ENCODE measurements at places on chromosomes 12 and 14.

- no peak for DNase-seq
These were observed 6.9 kb upstream of the COPS7A start for GRCh38 chr12:6716874-6717437.

GRCh38 chr14:105458010-105458409, 16.6 kb upstream of the CRIP2 start:
- DNase-seq, result no peak

- no peak for DNase-seq
These were observed 7.3 kb downstream of the SPRYD3 start for GRCh38 chr12:53071591-53072551.

DNA sequence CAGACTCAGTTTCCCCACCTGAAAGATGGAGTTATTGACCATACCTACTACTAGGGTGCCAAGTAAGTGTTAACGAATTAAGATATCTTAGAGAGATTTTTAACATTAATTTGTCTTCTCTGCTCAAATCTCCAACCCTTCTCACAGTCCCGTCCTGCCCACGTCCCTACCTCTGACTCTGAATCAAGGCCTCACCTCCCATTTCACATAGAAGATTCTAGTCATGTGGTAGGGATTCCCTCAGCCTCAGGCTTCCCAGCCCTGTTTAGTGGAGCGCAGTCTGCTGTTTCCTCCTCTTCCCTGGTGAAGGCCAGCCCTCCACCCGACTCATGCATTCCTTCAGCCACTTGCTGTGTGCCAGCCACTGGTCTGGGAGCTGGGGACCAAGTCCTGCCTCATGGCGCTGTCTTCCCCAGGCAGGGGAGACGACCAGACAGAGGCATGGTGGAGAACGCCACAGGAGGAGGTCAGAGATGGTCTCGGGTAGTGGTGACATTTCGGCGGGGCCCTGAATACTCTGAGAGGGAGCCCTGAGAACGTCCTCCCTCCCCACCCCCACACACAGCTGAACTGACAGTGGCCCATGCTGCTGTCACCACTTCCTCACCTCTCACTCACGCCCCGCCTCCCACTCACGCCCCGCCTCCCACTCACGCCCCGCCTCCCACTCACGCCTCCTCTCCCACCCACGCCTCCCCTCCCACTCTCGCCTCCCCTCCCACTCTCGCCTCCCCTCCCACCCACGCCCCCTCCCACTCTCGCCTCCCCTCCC, 38.8 kb downstream of the TMEM63C start:
- DNase-seq, result no peak

DNA sequence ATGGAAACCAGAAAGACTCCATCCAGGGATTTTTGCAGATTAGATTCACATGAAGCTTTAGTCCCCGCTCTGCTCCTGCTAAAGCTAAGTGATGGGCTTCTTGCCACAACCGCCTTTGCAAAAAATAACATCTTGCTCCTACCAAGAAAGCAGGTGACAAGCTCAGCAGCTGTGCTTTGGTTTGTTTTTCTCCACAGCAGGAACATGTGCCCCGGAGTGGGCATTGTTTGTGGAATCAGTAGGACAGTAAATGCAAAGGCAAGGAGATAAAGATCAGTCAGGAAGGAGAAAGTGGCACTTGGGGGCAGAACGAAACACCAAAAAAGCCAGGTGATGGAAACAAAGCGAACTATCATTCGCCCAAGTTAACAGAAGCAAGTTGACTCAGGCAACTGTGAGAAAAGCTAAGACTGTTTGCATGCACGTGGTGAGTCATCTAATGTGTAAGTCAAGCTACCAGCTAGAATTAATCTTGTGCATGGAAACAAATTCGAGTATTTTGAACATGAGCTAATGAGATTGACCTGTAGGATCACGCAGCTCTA, 165.5 kb upstream of the PLXNC1 start:
- no peak for DNase-seq

GRCh38 chr12:48075832-48076231, 30.0 kb downstream of the SENP1 start:
- DNase-seq, result no peak

DNA sequence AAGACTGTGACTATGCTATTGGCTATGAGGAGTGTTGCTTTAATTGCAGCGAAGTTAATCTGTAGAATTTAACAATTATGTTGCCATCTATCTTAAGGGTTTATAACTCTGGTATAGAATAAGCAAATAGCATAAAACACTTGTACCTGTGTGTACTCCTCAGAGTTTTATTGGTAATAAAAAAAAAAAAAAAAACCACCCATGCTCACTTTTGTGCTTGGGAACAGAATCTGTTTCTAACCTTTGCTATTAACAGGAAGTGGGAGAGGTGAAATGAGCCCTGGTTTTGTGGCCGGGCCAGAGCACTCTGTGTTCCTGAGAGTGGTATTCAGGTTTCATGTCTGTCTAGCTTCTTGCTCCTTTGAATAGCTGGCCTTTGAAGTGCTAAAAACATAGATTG, 53.1 kb downstream of the PDE3A start:
- no peak for DNase-seq

DNA sequence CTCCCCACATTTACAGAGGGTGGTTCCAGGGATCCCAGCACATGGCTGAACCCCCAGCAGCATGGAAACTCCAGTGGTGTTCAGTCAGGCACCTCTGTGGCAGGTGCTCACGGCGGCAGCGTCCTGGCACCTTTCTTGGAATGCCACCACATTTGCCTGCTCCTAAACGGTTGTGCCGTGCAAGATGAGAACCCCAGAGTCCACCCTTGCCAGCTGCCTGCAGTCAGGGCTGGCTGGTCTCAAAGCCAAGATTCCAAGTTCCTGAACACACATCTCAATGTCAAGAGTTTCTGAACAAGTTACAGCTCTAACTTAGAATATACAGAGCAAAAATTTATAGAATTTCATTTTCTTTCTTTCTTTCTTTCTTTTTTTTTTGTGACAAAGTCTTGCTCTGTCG, 38.7 kb downstream of the DDX51 start:
- DNase-seq, result no peak

DNA sequence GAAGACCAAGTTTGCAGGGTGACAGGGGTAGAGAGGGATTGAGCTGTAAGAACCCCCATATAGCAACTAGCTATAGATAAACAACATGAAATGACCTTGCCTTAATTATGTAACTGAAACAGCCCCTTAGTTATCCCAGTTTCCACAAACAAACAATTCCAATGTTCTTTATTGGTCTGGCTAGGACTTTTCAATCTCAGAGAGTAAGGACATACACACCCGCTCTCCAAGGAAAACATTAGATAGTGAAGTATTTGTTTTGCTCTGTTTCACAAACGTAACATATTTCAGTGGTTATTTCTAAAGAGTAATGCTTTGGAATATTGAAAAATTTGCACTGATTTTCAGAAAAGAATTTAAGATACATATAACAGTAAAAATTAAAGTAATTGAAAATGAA, 51.6 kb upstream of the GTF2A1 start:
- no peak for DNase-seq

DNA sequence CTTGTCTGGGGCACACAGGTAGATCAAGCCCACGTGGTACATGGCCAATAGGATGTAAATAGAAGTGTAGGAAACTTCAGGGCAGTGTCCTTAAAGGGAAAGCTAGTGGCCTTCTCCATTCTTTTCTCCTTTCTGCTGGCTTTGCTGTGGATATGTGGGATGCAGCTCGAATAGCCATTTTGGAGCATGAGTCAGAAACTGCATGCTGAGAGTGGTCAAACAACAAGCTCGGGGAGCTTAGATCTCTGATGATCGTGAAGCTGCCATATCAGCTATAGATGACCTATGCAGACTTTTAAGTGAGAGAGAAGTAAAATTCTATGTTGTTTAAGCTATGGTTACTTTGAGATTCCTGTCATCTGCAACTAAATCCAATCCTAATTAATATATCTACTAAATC, 241.3 kb upstream of the DAAM1 start:
- no peak for DNase-seq

DNA sequence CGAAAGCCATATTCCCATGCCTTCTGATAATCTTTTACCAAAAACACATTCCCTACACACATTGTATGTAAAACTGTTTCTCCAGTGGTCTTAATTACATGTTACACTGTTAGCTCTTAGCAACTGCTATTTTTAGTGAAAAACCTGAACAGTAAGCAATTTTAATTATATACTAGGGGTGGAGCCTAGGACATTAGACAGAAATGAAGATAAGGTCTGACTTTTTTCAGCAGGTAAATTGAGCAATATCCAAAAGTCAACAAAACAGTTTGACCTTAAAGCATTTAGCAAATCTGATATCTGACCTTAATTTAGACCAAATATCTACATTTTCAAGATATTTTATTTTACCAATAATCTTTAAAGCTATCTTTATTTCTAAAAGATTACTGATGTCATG, 60.2 kb downstream of the PDE6H start:
- DNase-seq, result no peak

GRCh38 chr12:59173695-59174094, 253.4 kb upstream of the LRIG3 start:
- DNase-seq, result no peak

DNA sequence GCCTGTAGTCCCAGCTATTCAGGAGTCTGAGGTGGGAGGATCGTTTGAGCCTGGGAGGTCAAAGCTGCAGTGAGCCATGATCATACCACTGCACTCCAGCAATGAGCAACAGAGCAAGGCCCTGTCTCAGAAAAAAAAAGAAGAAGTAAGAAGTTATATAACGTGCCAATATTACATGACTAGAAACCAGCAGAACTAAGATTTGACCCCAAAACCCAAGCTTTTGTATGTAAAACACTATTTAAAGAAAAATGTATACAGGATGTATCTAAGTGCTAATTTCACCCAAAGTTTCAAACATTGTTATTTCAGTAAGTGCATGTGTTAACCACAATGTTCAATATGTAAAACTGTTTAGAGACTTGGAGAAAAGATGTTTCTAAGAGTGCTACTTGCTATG, 94.7 kb downstream of the SLC5A8 start:
- DNase-seq, result no peak

- DNase-seq, result no peak
These were observed 53.3 kb upstream of the CERS5 start for GRCh38 chr12:50220363-50220995.

- no peak for DNase-seq
These were observed 2.0 kb upstream of the TBX5 start for GRCh38 chr12:114407842-114408411.

DNA sequence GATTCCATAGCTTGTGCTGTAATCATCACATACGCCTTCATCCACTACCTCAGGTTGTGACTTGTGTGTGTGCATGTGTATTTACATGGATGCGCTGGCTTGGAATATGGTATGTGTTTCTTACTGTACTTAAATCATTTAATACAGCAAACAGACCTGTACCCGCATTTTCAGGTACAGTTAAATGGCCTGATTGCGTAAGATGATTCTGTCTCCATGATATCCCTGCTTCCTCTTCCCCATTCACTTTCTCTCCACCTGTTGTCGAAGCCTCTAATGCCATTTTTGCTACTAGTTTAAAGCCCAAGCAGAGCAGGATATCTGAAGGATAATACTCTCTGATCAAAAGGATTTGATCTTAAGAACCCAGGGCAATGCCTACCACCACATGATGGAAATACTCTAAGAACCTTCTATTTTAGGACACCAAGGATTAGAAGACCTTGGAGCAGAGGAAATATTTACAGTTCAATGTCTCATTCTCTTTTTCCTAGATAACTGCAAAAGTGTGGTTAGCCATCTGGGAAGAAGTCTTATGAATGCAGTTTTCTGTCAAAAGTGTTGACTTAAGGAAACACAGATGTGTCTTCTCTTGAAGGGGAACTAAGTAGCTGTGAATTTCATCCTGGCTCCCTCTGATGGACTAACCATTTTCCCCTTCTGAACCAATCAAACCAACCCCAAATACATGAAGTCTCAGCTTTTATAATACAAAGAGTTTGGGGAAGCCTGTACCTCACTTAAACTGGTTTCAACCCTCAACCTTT, 78.7 kb downstream of the HELB start:
- no peak for DNase-seq
